ENCODE measurements at places on chromosomes 12 and 14. TPM values are rescaled to one million over a fixed set of nuclear protein-coding genes. Genes with fewer than 3 reads are reported as not detected.

CLEC14A gene
- 36.7 TPM for total RNA-seq

ATL1 gene
- 21.5 TPM for total RNA-seq

PAPLN gene
- 13.4 TPM for total RNA-seq

ART4 gene
- total RNA-seq, result 0.31 TPM

TC2N gene
- total RNA-seq, result 38.6 TPM

PDZRN4 gene
- total RNA-seq, result 87.8 TPM

ACOT2 gene
- total RNA-seq, result 156 TPM

CDCA4 gene
- total RNA-seq, result 7.8 TPM

ETFBKMT gene
- 3.7 TPM for total RNA-seq

ING4 gene
- 61.7 TPM for total RNA-seq

SPX gene
- 0.15 TPM for total RNA-seq

AGAP2 gene
- 2.4 TPM for total RNA-seq

GLS2 gene
- total RNA-seq, result 4.1 TPM

RNASE3 gene
- total RNA-seq, result not detected

KRT6A gene
- total RNA-seq, result 48.7 TPM

DAO gene
- total RNA-seq, result not detected

PHETA1 gene
- total RNA-seq, result 6.3 TPM

SOAT2 gene
- not detected for total RNA-seq

ANKRD9 gene
- total RNA-seq, result 33.2 TPM

PAX9 gene
- total RNA-seq, result 5.4 TPM

All from gastroesophageal sphincter (tissue), 4 donors.